ENCODE measurements at places on chromosomes 2 and 18.

DNA sequence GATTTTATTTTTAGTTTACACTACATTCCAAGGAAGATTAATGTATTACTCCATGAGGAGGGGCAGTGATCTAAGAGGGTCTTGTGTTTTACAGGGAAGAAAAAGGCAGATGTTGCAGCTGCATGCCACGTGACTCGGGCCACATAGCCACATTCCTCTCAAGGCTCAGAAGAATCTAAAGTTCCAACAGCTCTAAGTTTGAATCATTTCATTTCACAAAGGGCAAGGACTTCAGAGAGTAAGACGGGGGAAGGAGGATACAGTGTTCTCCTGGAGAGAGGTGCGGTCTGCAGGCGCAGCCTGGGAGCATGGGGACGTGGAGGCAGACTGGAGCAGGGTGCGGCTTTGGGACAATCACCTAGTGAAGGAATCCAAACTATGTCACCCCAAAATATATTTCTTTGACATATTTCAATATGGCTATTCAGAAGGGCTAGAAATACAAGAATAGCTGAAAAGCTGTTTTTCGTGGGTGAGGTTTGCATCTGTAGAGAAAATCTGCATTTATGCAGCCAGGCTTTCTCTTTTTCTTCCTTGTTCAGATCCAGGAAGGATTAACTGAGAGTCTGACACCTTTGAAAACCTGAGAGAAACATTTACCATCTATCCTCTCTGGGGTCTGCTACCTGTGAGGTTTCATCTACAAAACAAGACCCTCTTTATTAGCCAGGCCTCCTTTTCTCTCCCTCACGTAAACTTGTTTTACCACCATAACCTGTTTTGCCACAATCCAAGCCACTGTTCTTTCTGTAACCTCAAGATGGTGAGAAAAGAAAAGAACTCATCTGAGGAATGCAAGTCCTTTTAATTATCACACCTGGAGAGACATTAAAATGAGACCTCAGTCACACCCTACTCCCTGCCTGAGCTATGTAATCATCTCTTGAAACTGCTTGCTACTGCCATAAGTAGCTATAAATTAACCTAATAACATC lies 165.1 kb upstream of the NDUFV2 start:
- DNase-seq: peak; percentile 65

DNA sequence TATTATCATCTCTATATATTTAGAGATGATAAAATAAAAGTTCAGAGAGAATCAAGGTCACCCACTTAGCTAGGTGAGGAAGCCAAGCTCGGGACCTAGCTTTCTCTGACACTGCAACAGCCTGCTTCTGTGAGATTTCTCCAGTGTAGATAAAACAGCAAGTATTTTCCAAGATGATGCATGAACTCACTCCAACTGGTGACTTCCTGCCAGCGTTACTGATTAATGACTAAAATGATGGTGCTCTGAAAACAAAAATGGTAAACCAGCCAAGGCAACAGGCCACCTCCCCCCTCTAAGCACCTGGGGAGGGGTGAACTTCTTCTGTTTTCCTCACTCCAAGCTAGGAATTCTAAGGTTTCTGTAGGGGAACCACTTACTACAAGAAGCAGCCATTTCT lies 510.2 kb upstream of the ID2 start:
- DNase-seq: no peak

- no peak for DNase-seq
These were observed 786 bp upstream of the TMEM200C start for GRCh38 chr18:5895876-5896740.

- no peak for DNase-seq
These were observed 1465.7 kb upstream of the PIK3C3 start for GRCh38 chr18:40489301-40489700.

- peak; percentile 94 for DNase-seq
These were observed 73.1 kb downstream of the ACKR3 start for GRCh38 chr2:236642584-236643291.

DNA sequence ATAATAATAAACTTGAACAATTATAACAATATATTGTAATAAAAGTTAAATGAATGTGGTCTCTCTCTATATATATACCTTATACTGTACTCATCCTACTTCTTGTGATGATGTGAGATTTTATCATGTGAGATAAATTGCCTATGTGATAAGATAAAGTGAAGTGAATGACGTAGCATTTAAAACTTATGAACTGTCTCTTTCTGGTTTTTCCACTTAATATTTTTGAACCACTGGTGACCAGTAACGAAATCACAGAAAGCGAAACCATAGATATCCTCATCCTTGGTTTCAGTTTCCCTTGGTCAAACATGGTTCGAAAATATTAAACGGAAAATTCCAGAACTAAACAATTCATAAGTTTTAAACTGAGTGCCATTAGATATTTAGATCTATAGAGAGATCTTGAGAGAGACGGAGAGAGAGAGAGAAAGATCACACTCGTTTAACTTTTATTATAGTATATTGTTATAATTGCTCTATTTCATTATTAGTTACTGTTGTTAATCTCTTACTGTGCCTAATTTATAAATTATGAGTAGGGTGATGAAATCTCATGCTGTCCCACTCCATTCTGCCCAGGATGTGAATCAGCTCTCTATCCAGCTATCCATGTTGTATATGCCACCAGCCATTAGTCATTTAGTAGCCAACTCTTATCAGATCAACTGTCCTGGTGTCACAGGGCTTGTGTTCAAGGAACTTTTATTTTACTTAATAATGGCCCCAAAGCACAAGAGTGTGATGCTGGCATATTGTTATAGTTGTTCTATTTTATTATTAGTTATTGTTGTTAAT lies 156.8 kb downstream of the THADA start:
- peak; percentile 82 for DNase-seq

GRCh38 chr2:186477790-186478189 lies 8.3 kb upstream of the ZC3H15 start:
- DNase-seq: no peak

GRCh38 chr2:17107151-17107550 lies 411.1 kb downstream of the RAD51AP2 start:
- DNase-seq: no peak

DNA sequence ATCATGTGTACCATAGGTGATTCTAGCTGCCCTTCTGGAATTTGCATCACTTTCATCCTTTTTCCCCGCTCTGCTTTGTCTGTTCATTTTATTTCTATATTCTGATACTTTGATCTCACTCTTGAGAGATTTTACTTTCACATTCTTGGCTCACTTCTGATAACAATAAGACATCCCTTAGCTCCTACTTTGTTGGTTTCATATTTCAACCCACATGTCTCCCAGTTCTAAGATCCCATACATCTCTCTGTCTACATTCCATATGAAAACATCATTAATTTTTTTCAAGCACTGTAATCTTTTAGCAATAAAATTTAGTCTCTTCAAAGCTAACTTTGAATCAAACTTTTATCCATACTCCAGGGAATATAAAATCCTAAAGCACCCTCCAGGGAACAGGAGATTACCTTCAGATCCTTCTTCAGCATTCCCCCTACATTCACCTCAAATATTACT lies 75.6 kb downstream of the COL3A1 start:
- no peak for DNase-seq

DNA sequence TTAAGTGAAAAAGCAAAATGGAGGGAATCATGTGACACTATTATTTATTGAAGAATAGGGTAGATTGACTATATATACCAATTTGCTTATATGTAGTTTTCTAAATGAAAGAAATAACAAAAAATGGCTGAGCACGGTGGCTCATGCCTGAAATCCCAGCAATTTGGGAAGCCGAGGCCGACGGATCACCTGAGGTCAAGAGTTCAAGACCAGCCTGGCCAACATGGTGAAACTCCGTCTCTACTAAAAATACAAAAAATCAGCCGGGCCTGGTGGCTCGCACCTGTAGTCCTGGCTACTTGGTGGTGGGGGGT lies 59.3 kb upstream of the MYCN start:
- no peak for DNase-seq

GRCh38 chr2:7052404-7052803 lies 135.2 kb downstream of the RNF144A start:
- DNase-seq: no peak

DNA sequence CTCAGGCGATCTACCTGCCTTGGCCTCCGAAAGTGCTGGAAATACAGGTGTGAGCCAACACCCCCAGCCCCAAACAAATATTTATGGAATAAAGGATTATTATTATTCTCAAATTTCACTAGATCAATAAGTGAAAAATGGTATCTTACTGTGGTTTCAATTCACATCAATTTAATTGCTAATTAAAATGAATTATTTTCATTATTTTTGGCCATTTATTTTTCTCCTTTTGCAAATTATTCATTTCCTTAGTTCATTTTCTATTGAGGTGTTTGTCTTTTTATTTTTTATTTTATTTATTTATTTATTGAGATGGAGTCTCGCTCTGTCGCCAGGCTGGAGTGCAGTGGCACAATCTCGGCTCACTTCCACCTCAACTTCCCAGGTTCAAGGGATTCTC lies 11.9 kb upstream of the HS6ST1 start:
- DNase-seq: no peak

DNA sequence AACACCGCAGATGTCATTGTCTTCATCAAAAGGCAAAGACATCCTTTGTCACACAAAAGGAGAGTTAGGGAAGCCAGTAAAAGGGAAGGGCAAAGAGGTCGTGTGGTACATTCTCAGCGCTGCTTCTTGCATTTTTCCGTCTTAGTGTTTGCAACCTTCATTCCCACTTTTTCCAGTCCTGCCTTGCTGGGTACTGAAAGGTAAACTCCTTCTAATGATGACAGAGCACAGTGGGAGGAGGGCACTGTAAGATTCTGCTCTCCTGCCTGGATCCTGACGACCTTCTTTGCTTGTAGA lies 424.3 kb upstream of the MEX3C start:
- no peak for DNase-seq

DNA sequence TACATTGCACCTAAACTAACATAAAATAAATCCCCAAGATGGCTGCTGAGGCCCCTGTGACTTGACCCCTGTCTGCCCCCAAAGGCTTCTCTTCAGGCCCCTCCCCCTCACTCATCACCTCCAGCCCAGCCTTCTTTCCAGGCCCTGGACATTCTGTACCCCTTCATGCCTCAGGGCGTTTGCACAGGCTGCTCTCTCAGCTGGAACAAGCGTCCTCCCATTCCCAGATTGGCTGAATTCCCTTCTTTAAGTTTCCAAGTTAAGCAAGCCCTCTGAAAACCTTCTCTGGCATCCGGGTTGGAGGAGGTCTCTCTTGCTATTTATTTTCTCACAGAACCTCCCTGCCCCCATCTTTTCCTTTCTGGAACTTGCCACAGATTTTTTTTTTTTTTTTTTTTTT lies 165.2 kb upstream of the BCL2L11 start:
- DNase-seq: no peak

DNA sequence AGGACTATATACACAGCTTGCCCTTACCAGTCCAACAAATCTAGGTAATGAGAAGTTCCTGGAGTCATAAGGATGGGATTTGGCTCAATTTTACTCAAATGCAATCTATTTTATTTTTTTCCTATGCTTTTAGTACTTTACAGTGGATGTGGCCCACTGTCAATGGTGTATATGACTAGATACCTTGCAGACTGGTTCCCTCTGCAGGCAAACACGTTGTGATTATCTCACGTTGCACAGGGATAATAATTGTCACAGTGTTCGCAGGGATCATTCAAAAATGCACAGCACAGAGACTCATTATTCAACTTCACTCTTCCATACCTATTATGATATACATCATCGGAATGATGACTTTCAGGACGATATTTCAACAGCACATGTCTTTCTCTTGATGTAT lies 359.7 kb downstream of the MBD2 start:
- DNase-seq: peak; percentile 8

DNA sequence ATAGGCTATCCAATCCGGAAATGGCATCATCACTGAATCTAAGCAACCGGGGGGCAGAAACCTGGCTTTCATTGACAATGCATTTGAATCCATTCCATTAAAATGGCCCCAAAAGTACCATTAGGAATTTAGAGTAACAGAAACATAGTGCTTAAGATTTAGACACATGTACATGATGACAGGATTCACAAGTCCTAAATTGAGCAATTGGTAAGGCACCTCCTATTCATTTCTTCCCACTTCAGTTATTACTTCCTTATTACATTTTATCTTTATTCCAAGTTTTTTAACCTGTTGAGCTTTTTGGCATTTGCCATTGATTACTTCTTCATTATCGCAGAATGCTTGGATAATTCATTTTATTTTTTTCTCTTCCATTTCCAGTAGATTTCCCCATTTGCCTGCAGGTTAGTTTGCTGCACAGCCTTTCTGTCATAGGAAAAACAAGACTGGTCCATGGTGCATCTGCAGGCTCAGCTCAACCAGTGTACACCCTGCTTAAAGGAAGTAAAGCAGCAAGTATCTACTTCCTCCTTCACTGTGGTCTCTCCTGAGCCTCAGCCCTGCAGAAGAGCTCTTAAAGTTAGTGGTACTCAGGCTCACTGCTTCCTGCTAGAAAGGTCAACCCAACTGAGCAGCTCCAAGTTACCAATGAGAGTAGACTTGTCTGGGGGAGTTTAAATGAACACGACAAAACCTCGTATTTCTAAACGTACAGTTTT lies 89.2 kb downstream of the DOCK10 start:
- DNase-seq: no peak

DNA sequence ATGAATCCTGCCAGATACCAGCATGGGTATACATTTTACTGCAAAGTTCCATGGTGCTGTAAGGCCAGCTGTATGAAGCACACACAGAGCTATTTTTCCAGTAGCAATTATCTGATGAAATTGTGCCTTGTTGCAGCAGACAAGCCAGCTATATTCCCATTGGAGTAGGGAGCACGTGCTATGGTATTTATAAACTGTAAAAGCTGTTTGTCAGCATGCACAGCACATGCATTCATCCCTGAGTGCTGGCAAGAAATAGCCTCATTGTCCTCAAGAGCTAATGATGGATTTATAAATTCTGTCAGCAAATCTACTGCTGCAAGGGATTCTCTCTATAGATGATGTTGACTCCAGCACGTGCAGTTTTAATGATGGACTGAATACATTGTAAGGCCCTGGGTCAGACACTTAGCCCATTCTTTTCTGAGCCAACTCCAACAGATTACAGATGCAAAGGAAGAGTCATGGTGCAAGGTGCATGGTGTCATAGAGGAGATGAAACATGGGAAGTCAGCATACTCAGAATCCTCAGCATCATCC lies 61.7 kb downstream of the KCNS3 start:
- DNase-seq: no peak

DNA sequence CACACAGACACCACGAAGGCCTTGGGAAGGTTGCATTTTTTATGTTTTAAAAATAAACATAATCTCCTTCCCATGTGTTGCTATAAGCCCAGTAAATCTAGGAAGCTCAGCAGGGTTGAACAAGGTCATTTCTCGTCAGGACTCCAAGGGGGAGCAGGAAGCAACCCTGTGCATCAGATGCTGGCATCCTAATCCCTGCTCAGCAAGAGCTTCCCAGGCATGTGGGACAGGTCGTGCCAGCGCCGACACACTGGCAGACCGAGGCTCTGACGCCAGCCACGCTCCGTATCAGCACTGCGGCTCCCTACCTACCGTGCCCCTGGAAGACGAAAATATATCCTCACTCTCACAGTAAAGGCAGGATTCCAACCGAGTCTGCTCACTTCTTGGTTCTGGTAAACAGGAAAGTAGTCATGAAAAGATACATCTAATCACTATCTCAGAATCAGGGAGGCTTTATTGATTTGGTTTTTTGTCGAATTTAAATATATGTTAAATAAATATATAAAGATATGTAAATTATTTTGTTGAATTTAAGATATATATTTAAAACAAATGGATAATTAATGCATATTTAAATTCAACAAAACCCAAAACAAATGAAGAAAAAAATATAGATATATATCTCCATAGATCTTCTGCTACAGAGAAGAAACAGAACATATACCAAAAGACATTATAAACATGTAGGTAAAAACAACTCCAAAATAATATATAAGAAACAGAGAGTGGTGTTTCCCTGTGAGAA lies 61.4 kb downstream of the TXNL1 start:
- DNase-seq: no peak
